Suppressor macrophage (primary cell): ENCODE measurements at places on chromosomes 7 and 10.

- DNase-seq, result no peak
Measured at GRCh38 chr7:18890134-18890533, 227.3 kb downstream of the TWIST1 start.

DNA sequence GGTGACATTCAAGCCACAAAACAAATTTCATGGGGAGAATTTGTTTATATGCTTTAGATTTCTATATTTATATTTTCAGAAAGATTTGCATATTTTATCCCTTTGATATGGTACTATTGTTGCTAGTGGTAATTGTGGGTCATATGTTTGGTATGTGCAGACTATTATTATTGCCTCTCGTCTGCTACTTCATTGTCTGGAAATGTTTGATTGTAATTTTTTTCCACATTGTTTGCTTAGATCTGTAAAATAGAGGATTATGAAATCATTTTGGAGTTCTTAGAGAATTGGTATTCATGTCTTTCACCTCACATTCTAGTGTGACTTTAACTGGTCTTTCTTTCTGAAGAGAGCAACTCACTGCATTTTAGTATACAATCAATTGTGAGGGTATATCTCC, 44.7 kb downstream of the MYO3A start:
- no peak for DNase-seq

DNA sequence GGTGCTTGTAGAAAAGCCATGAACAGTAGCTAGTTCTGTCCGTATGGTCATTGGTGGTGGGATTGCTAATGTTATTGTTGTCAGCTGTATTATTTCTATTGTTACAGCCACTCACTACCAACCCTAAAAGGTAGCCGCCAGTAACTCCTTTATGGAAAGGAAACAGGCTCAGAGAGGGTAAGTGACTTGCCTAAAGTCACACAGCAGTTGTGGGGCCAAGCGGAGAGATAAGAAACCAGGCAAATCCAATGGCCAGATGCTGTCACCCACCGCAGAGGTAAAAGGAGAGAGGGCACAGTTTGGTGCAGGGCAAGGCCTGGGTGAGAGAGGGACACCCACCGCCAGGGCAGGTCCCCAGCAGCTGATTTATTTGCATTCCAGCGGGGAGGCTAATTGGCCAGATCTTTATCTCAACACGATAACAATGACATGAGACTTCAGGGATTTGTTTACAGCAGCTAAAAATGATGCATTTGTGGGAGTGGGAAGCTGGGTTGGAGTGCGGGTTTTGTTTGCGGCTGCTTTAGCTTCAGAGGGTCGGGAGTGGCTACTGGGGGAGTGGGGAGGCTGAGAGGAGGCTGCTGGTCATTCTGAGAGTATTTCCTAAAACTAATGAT, 8.6 kb upstream of the NKX2-3 start:
- DNase-seq, result no peak

- no peak for DNase-seq
Measured at GRCh38 chr10:79241629-79241989, 105.7 kb upstream of the PPIF start.

- no peak for DNase-seq
Measured at GRCh38 chr7:134811765-134812164, 32.3 kb downstream of the CALD1 start.

DNA sequence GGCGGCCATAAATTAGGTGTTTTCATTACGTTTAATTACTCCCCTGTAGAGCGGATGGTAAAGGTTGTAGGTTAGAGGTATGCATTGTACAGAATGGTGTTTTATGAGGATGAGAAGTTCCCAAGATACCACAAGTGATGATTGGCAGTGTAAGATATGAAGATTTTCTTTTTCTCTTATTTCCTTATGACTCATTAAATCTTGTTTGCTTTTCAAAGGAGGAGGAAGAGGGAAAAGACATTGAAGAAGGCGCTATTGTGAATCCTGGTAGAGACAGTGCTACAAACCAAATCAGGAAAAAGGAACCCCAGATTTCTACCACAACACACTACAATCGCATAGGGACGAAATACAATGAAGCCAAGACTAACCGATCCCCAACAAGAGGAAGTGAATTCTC, 133.9 kb downstream of the AASS start:
- DNase-seq, result no peak

DNA sequence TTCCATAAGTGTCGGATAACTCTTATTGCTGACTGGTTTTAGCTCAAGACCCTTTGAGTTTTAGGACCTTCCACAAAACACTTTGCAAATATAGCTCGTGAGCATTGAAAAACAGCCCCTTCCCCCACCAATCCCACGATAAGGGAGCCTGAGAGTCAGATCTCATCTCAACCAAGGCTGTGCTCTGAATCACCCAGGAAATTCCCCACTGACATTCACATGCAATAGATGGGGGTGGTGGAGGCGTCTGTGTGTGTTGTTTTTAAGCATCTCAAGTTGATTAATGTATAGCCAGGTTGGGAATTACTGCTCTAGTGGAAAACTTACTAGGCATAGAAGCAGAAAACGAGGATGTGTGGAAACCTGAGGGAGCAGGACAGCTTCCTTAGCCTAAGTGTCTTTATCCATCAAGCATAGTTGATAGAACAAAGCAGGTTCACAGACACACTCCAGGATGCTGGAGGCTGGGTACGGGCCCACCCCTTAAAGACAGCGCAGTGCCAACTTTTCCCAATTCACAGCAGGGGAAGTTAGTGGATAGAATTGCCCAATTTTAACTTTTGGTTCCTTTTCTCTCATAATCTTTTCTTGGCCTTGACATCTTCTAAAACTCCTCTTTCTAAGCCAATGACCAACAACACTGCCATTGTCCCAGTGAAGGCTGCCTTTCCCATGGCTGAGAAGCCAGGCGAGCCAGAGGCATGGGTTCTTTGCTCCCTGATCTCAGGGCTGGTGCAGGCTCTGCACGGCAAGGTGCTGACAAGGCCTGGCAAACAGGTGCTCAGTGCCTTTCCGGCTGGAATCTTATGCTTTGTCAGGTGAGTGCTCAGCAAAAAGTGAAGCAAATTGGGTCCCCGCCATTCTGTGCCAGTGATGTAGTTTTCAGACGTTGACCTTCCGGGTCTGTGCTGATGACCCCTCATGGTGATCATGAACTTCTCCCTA, 98.5 kb upstream of the INSIG1 start:
- DNase-seq, result peak; percentile 70

DNA sequence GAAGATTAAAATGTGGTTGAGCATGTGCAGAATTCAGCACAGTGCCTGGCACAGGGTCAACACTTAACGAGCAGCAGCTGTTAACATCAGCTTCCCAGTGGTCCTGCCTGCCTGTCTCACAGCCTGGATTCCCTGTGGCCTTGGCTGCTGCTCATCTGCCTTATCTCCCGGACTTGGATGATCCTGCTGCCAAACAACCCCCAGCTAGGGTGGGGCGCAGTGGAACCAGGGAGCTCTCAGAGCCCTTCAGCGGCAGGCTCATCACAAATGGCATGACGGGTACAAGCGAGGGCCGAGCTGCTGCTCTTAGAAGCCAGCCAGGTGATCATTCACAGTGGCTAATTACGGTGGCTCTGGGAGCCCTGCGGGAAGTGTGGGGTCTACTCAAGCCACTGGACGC, 13.0 kb upstream of the SMARCD3 start:
- no peak for DNase-seq

DNA sequence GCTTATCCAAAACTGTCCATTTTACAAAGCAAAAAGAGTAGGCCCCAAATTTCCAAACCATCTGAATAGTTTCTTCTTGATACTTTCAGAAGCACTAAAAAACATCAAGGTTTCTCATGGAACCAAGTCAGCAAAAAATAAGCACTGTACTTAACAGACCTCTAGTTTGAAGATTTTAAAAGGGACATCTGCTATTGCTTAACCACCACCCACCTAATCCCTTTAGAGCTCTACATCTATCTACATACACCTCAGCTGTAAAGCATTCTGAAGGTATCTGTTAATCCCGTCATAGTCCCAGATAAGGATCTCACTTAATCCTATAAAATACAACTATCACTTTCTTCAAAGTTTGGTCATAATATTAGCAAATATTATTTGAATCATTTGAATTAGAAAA, 72.3 kb downstream of the HIBADH start:
- DNase-seq, result no peak
